ENCODE measurements at places on chromosomes 13 and 19.

DNA sequence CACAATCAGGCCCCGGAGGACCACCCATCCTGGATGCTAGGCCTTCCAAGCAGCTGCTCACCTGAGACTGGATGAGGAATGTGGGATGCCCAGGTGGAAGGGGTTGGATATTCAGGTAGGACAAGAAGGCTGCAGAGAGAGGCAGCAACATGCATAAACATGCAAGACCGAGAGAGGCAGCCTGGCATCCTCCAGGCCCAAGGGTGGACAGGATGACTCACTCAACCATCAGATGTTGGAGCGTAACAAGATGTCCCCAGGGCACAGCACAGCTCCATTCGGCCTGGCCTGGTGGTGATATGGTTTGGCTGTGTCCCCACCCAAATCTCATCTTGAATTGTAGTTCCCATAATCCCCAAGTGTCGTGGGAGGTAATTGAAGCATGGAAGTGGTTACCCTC lies 10.0 kb upstream of the CABP5 start:
- no peak for DNase-seq

DNA sequence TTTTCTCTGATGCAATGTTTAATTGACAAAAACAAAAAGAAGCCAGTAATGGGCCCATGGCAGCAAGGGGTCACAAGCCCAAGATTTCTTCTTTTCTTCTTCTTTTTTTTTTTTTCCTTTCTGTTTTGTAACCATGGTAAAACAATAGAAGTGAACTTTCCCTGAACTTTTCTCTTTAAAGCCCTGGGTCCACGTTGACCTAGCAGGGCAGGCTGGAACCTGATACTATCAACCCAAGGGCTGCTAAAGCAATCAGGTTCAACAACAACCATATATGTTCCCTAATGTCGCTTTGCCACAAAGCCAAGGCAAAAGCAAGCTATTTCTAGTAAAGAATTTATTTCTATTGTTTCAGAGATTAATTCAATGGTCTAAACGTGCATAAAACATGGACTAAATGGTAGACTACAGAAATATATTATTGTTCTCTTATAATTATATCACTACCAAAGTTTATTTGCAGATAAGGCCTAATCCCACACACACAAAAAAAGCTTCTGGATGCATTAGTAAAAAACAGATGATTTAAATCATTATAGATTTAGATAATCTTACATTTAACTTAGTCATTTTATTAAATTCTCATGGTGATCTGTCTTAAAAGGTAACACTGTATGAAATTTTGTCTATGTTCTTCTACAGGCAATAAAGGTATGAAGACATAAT lies 153.9 kb downstream of the DACH1 start:
- no peak for DNase-seq

DNA sequence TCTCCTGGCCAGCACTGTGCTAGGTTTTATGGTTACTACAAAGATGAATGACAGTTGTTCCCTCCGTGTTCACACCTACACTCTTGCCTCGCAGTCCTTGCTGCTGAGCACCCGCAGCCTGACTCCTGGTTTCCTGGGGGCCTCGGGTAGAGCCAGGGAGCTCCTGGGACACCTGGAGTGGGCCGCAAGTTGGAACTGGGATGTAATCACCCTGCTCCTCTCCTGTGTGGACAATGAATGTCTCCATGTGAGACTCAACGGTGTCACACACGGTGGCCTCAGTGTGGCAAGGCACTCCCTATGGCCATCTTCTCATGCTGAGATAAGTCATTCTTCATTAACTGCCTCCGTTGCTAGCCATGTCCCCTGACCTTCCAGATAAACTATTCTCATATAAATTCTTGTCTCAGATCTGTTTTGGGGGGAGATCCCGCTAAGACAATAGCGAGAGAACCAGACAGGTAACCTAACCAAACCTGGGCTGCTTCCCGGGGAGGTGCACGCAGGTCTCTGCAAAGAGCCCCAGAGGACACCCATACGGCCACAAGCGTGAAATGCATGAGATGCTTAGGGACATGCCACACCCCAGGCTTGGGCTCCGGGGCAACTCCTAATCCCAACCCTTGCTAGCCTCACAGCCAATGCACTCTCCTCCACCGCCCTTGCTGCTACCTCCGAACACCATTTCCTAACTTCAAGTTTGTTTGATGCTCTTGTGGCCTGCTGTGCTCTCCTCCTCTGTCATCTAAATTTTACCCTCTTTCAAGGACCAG lies 87.2 kb upstream of the IRS2 start:
- no peak for DNase-seq

DNA sequence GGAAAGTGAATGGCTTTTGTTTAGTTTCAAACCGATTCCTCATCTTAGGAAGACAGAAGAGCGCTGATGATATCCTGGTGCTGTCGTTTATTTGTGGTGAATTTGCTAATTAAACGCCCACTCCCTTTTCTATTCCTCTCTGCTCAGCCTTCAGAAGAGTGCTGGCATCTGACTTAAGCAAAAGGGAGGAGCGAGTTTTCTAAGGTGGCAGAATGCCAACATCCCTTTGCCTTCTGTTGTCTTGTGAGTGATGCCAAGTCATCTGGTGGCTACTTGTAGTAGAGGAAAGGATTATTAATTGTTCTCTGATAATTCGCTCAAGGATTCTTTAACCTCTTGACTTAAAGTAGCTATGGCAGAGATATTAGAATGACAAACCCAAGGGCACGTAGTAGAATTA lies 68.1 kb downstream of the ERCC5 start:
- DNase-seq, result no peak

DNA sequence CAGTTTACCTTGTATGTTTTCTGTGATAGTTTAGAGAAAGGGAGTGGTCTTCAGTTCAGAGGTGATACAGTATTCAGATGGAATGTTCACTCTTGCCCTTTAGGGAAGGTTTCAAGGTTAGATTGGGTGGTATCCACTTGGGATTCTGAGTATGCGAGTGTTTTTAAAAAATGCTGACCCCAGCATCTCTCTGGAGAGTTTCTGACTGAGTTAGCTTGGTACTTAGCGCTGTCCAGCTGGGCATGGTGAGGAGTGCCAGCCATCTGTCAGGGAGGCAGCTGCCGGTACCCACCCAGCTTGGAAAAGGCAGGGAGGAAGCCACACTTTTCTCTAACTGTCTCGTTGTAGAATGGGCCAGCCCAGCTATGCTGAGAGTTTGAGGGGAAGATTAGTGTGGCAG lies 63.3 kb downstream of the ARHGEF7 start:
- DNase-seq, result no peak

GRCh38 chr19:21921691-21922180 lies 85.8 kb upstream of the ZNF43 start:
- DNase-seq, result peak; percentile 22
